ENCODE measurements at places on chromosomes 4 and X. TPM values are rescaled to one million over a fixed set of nuclear protein-coding genes. Genes with fewer than 3 reads are reported as not detected.

- no peaks in the 10 kb centered on the region for H3K27me3 ChIP-seq
- no peaks in the 10 kb centered on the region for H3K4me1 ChIP-seq
- H3K36me3 ChIP-seq: peaks cover 5% of the 10 kb centered on the region
- no peak overlapping the region for H3K4me3 ChIP-seq
- H3K27ac ChIP-seq: no peak overlapping the region
- DNase-seq: no peak
Measured at GRCh38 chr4:152628128-152628527, 51.7 kb downstream of the TMEM154 start.

DNA sequence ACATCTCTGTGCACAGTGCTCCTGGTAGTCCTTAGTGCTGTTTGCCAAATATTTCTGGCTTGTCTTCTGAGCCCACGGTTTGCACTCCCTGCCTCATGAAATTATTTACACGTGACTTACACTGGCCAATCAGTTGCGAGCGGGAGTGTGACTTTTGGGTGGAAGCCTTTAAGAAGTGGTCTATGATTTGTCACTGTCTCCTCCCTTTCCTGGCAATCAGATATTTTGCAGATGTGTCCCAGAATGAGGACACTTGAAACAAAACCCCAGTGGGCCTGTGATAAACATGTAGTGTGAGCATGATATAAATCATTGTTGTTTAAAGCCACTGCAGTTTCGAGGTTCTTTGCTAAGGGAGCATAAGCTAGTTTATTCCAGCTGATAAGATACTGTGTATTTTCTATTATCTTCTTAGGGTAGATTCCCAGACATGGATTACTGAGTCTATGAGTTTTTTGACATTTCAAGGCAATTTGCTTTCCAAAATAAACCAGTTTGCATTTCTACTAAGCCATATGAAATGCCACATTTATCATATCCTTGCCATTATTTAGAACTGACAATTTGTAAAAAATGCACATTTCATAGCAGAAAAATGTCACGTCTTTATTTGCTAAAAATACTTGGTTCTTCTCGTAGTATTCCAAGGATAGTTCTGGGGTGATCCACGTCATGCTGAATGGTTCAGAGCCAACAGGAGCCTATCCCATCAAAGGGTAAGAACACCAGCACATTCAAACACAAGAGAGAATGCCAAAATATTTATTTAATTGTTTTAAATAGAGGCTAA is 12.0 kb downstream of the BST1 start:
- H3K4me3 ChIP-seq: no peak overlapping the region
- H3K27me3 ChIP-seq: no peaks in the 10 kb centered on the region
- H3K27ac ChIP-seq: no peak overlapping the region
- no peaks in the 10 kb centered on the region for H3K36me3 ChIP-seq

DNA sequence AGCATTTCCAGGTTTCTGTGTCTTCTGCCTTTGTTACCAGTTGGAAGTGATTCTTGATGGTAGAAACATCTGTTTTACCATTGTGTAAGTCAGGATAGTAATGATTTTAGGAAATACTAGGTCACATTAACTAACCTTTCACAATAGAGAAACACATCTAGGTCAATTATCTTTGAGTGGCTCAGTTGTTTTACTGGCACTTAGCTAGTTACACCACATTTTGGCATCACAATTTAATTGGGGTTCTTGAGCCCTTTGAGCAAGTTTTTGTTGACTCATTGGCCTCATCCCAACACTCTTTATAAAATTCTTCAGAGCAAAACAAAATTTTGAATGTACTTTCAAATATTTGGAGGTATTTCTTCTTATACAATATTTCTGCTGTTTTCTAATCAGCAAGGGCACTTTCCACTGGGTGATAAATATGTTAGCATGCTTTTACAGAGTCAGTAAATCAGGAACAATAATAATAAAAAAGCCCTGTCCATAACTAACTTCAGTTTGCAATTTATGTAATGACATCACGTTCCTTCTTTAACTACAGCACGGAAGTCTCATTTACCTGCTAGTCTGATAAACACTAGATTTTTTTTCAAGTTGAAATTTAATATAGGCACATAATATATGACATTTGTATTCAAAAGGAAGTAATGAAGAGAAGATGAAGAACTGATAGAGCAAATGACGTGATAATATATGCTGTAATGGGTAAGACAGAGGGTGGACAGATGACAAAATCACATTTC is 64.8 kb upstream of the GK2 start:
- H3K4me1 ChIP-seq: no peaks in the 10 kb centered on the region
- H3K27ac ChIP-seq: no peak overlapping the region
- DNase-seq: no peak
- H3K36me3 ChIP-seq: no peaks in the 10 kb centered on the region
- no peak overlapping the region for H3K4me3 ChIP-seq

- no peak for DNase-seq
- H3K4me1 ChIP-seq: no peaks in the 10 kb centered on the region
- H3K27ac ChIP-seq: no peak overlapping the region
- H3K4me3 ChIP-seq: no peak overlapping the region
Measured at GRCh38 chr4:30716681-30717207, 3.4 kb upstream of the PCDH7 start.

DNA sequence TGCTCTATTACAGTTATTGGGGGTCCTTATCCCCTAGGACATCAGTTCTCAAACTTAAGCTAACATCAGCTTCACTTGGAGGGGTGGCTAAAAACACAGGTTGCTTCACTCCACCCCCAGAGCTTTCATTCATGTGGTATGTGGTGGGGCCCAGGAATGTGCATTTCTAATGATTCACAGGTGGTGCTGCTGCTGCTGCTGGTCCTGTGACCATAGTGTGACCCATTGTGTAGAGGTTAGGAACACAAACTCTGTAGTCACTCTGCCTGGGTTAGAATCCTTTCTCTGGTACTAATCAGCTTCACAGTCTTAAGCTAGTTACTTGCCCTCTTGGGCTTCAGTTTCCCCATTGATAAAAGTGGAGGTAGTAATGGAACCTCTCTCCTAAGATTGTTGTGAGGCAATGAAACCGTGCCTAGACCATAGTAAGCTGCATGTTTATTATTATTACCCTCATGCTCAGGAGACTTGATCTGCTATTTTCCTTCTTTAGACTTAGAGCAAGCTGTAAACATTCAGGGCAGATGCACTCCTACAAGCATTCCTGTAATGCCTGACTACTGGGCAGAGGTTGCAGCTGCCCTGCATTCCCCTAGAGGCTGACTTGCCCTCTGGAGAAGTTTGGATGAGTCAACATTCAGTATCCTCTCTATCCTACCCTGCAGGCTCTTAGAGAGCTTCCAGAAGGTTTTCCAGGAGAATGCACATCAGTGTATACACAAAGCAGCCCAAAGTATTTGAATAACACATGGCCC is 94.1 kb upstream of the ACSL4 start:
- H3K27ac ChIP-seq: no peak overlapping the region
- no peak overlapping the region for H3K4me3 ChIP-seq
- H3K27me3 ChIP-seq: no peaks in the 10 kb centered on the region

GRCh38 chrX:42821803-42822443 is 44.0 kb upstream of the PPP1R2C start:
- H3K4me1 ChIP-seq: no peaks in the 10 kb centered on the region
- no peaks in the 10 kb centered on the region for H3K36me3 ChIP-seq
- no peak overlapping the region for H3K4me3 ChIP-seq
- H3K27me3 ChIP-seq: no peaks in the 10 kb centered on the region
- DNase-seq: no peak

DNA sequence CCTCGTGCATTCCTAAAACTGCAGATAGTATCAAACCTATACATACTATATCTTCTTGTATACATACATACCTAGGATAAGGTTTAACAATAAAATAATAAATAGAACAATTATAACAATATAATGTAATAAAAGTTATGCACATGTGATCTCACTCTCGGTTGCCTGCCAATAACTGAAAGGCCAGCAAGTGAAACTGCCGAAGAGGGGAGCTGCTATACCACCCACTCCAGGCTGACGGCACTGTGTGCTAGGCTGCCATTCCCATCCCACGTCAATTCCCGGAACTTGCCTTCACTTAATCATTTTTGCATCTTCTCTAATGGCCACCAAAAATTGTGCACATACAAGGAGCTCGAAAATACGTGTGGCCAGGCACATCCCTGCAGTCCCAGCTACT is 451.1 kb upstream of the FAT1 start:
- H3K36me3 ChIP-seq: no peaks in the 10 kb centered on the region
- H3K4me3 ChIP-seq: no peak overlapping the region
- no peaks in the 10 kb centered on the region for H3K4me1 ChIP-seq

The ERCC6L gene
- 0.22 TPM for total RNA-seq

The POLN gene
- total RNA-seq: 5.4 TPM

Data from naive thymus-derived CD4-positive, alpha-beta T cell (primary cell).